Spleen (tissue), 13 donors: ENCODE measurements at places on chromosomes 16 and 17. TPM values are rescaled to one million over a fixed set of nuclear protein-coding genes. Genes with fewer than 3 reads are reported as not detected.

The CDRT15L2 gene
- not detected for polyA plus RNA-seq

The NOB1 gene
- 46.1 TPM for polyA plus RNA-seq

The SPIRE2 gene
- polyA plus RNA-seq: 0.80 TPM

The MAPT gene
- polyA plus RNA-seq: 0.32 TPM

The TNFRSF13B gene
- 65.9 TPM for polyA plus RNA-seq

The TBC1D3H gene
- 4.5 TPM for polyA plus RNA-seq

The KRT20 gene
- not detected for polyA plus RNA-seq

The DCAF7 gene
- polyA plus RNA-seq: 21.6 TPM

The KRTAP9-2 gene
- polyA plus RNA-seq: not detected

The PDE6G gene
- polyA plus RNA-seq: 27.0 TPM

The ZNF385C gene
- 0.26 TPM for polyA plus RNA-seq

The TMC5 gene
- not detected for polyA plus RNA-seq

The ITGAD gene
- 2.3 TPM for polyA plus RNA-seq

DNA sequence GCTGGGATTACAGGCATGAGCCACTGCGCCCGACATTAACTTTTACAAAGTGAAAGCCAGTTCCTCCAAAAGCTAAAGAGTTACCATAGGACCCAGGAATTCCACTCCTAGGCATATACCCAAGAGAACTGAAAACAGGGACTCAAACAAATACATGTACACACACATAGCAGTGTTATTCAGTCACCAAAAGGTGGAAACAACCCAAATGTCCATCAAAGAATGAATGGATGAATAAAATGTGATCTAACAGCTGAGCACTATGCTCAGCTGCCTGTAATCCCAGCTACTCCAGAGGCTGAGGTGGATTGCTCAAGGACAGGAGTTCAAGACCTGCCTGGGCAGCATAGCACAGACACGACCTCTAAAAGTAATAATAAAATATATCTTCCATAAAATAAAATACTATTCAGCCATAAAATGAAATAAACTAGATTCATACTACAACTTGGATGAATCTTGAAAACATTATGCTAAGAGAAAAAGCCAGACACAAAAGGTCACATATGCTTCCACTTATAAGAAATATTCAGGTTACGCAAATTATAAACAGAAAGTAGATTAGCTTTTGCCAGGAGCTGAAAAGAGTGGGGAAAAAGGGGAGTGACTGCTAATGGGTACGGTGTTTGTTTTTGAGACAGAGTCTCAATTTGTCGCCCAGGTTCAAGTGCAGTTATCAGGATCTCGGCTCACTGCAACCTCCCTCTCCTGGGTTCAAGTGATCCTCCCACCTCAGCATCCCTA lies 9.3 kb upstream of the USP7 start:
- no peak for DNase-seq

- no peak for DNase-seq
Observed at GRCh38 chr17:8327303-8327649, 12.4 kb upstream of the ODF4 start.

DNA sequence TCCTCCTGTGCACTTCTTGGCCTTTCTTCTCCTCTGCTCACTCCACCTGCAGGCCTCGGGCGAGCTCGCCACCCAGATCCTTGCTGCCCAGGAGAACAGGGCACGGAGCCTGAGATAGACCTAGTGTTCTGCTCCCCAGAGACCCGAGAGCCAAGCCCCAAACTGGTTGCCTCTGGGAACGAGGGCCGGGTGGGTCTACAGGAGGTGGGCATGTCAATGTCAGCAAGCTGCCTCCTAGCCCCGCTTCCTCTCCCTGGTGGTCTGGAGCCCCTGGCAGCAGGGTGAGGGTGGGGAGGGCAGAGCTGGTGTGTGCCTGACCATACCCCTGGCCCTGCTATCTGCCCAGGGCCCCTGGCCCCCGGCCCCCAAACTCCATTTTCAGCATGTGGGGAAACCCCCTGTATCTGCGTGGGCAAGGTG lies 841 bp upstream of the NDRG4 start:
- DNase-seq: peak; percentile 70

DNA sequence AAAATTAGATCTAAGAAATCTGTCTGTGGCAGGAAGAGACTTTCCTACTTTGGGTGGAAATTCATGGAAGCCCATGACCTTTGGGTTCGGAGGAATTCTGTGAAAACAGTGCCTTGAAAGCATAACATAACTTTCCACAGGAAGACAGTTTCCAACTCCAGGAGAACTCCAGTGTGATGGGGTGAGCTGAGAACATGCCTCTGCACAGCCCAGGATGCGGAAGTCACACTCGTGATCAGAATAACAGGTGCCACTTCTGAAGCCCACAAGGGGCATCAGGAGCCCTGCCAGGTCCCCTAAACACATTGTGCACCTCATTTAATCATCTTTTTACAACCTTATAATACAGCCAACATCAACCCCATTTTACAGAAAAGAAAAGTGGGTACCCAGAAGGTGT lies 9.7 kb downstream of the TVP23A start:
- no peak for DNase-seq

DNA sequence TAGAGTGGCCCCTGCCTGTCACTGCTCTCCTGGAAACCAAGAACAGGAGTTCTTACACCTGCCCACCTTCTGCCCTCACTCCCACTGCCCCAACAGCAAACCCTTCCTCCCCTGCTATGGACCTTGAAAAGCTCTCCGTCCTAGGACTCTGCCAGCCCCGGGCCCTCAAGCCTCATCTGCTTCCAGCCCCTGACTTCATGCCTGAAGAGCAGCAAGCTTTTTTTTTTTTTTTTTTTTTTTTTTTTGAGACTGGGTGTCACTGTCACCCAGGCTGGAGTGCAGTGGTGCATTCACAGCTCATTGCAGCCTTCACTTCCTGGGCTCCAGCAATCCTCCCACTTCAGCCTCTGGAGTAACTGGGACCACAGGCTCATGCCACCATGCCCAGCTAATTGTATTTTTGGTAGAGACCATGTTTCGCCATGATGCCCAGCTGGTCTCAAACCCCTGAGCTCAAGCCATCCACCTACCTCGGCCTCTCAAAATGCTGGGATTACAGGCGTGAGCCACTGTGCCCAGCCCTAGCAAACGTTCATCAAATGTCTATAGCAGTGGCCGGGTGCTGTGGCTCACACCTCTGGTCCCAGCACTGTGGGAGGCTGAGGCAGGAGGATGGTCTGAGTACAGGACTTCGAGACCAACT lies 16.9 kb downstream of the CARHSP1 start:
- DNase-seq: peak; percentile 58

- peak; percentile 96 for DNase-seq
Observed at GRCh38 chr17:78176548-78177025, 8.2 kb downstream of the SYNGR2 start.

- no peak for DNase-seq
Observed at GRCh38 chr16:71348262-71349085, 10.0 kb upstream of the CALB2 start.

DNA sequence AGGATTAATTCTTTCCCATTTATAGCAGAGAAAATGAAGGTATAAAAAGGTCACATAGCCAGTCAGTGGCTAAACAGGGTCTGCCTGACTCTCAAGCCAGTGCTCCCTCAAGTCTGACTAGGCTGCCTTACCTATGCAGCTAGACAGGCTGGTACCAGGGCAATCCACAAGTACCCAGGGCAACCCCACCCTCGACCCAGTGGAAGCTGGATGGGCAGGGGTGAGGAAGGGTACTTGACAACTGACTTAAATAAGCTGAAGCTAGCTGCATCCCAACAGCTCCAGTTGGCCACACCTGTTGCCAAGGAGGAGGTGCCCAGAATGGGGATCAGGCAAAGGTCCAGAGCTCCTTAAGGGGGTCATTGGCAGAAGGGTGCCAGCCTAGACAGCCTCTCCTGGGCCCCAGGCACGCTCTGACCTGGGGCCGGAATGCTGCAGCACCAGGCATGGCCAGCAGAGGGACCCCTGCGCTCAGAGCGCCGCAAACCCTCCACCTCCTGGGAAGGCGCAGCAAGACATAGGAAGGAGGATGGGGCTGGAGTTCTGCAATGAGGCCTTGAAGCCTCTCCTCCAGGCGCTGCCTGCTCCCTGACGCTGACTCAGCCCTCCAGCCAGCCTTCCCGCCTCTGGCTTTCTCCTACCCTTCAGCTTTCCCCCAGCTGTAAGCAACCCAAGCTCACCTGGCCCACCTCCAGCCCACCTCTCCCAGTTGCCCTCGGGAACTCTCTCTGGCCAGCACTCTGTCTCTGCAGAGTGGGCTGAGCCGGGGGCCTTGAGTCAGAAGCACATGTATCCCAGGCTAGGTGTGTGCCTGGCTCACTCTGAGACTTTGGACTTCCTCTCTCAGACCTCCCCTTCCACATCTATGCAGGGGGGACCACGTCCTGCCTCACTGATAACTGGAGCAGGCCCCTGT lies 28.8 kb downstream of the MPP2 start:
- DNase-seq: peak; percentile 90

DNA sequence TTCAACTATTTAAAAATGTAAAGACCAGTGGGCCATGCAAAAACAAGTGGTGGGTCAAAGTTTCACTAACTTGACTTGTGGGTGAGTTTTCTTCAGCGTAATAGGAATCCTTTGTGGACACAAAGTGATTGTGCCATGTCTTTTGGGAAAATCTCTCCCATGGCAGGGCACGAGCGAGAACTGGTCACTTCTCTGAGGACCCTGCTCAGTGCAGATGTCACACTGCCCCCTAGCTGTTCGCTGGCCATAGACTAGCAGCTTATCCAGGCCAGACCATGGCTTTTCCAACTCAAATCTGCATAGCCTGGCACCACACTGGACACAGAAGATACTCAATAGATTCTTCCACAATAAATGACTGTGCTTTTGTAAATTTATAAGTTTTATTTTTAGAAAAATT lies 306.0 kb upstream of the CCL2 start:
- DNase-seq: no peak

DNA sequence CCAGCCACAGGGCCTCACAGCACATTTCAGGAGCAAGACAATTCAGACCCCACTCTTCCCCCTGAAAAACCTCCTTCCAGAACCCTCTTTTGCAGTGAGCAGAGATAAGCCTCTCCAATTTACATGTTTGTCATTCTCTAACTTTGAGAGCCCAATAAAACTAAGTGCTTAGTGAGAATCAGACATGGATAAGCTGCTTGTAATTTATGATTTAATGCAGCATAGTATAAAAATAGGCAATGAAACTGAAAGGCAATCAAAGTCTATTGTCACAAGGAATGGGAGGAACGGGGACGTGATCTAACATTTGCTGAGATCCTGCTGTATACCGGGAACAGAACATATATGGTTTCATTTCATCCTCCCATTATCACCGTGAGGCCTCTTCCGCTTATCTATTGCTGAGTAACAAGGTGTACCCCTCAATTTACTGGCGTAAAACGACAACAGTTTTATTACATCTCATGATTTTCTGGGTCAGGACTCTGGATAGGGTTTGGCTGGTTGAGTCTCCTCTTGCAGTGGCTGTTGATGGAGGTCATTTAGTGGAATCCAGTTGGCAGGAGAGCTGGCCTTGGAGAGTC lies 597.4 kb downstream of the MAF start:
- no peak for DNase-seq

- no peak for DNase-seq
Observed at GRCh38 chr17:32298298-32298697, 32.7 kb downstream of the RHBDL3 start.

- DNase-seq: no peak
Observed at GRCh38 chr17:51270636-51271035, 10.3 kb downstream of the UTP18 start.

GRCh38 chr17:48543854-48544348 lies 1.0 kb downstream of the HOXB2 start:
- DNase-seq: no peak

GRCh38 chr17:79721993-79722671 lies 8.6 kb upstream of the ENPP7 start:
- no peak for DNase-seq

GRCh38 chr16:67922740-67923139 lies 8.9 kb downstream of the CTRL start:
- no peak for DNase-seq

DNA sequence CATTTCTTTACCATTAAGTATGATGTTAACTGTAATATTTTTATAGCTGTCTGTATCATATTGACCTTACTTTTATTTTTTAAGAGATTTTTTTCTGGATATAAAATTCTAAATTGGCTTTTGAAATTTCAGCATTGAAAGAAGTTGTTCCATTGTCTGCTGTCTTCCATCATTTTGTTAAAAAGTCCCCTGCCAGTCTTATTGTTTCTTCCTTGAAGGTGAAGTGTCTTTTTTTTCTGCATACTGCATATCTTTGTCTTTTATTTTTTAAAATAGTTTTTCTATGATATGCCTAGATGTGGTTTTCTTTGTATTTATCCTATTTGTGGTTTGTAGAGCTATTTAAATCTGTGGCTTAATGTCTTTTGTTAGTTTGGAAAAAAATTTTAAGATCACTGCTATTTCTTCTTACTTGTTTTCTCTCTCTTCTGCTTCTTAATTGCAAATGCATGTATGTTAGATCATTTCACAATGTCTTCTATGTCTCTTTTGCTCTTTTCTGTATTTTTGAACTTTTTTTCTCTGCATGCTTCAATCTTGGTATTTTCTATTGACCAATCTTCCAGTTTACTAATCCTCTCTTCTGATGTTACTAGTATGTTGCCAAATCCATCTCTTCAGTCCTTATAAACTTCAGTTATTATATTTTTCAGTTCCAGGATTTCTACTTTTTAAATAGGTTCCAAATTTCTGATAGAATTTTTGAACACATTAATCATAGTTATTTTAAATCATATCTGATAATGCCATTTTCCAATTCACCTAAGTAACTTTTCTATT lies 20.2 kb downstream of the IL21R start:
- no peak for DNase-seq

GRCh38 chr17:79011451-79012147 lies 2.0 kb upstream of the CANT1 start:
- DNase-seq: peak; percentile 4
